ENCODE measurements at places on chromosomes 11 and 22.

DNA sequence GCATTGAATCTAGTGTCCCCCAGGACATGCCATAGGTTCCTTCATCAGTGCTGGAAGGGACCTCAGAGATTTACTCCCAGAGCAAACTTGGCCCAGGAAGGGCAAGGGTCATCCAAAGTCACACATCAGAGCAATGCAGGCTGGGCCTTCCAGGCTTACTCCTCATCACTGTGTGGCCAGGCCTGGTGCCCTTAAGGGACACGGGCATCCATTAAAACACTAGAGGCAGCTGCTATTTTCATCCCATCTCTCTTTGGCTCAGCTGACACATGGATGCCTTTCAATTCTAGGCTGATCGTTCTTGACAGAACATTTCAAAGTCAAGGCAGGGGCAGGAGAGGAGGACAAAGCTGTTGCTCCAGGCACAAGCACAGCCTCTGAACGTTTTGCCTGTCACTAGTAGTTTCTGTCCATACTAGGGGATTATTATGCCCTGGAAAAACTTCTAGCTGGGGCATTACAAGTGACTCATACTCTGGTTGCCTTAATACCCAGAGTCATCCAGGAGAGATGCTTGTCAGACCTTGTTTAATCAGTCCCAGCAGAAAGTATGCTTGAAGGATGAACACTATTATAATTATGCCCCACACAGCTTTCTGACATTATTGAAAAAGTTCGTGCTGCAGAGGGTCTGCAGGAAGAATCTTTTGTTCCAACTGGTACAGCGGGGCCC is 240.3 kb downstream of the TENM4 start:
- H3K4me3 ChIP-seq: no peak overlapping the region
- DNase-seq: no peak
- no peak overlapping the region for H3K27ac ChIP-seq
- H3K36me3 ChIP-seq: no peaks in the 10 kb centered on the region
- H3K4me1 ChIP-seq: no peaks in the 10 kb centered on the region

- no peaks in the 10 kb centered on the region for H3K4me1 ChIP-seq
- DNase-seq: no peak
- H3K4me3 ChIP-seq: no peak overlapping the region
- no peak overlapping the region for H3K27ac ChIP-seq
Observed at GRCh38 chr11:76086743-76087635, 119.3 kb downstream of the WNT11 start.

GRCh38 chr11:67040147-67040546 is 16.5 kb upstream of the RHOD start:
- no peak overlapping the region for H3K27ac ChIP-seq
- peaks cover 65% of the 10 kb centered on the region for H3K27me3 ChIP-seq
- no peaks in the 10 kb centered on the region for H3K36me3 ChIP-seq
- no peak overlapping the region for H3K4me3 ChIP-seq

DNA sequence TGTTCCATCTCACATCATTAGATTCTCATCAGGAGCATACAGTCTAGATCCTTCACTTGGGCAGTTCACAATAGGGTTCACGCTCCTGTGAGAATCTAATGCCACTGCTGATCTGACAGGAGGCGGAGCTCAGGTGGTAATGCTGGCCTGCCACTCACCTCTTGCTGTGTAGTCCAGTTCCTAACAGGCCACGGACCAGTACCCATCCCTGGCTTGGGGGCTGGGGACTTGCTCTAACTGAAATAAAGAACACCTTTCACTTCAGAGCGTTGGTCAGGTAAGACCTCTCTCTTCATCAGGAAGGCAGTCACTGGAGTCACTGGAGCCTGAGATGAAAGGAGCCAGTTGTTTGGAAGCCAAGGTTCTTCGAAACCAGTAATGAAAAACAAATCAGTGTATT is 41.7 kb downstream of the PRMT3 start:
- H3K27me3 ChIP-seq: no peaks in the 10 kb centered on the region
- no peaks in the 10 kb centered on the region for H3K4me1 ChIP-seq
- DNase-seq: no peak
- no peak overlapping the region for H3K27ac ChIP-seq
- H3K4me3 ChIP-seq: no peak overlapping the region
